Panc1 (cell line): ENCODE measurements at places on chromosomes 6 and 20. TPM values are rescaled to one million over a fixed set of nuclear protein-coding genes. Genes with fewer than 3 reads are reported as not detected.

Gene ARID1B
- total RNA-seq, result 91.7 TPM

Gene IL17A
- total RNA-seq, result not detected

Gene CCN6
- 3.0 TPM for total RNA-seq

Gene PNPLA1
- total RNA-seq, result not detected

Gene CRISP2
- total RNA-seq, result not detected

Gene TGM3
- total RNA-seq, result not detected

Gene ACTL10
- not detected for total RNA-seq

Gene SLC24A3
- total RNA-seq, result not detected

Gene DNPH1
- total RNA-seq, result 67.3 TPM

Gene PSMB9
- total RNA-seq, result 41.5 TPM

Gene MRAP2
- 2.5 TPM for total RNA-seq

Gene DPPA5
- total RNA-seq, result not detected

Gene TCF21
- not detected for total RNA-seq

Gene ARMC2
- total RNA-seq, result 9.3 TPM

Gene LAMA4
- 11.9 TPM for total RNA-seq

Gene SAPCD1
- total RNA-seq, result 6.3 TPM

Gene CLPSL1
- not detected for total RNA-seq

Gene SIRPA
- total RNA-seq, result 2.4 TPM

Gene LHFPL5
- total RNA-seq, result not detected

Gene MCUR1
- 33.1 TPM for total RNA-seq

Gene COQ3
- total RNA-seq, result 9.5 TPM

Gene SGK2
- total RNA-seq, result 0.90 TPM

Gene MOXD1
- 0.21 TPM for total RNA-seq

Gene CCM2L
- total RNA-seq, result 45.4 TPM

Gene ERVFRD-1
- not detected for total RNA-seq

Gene KCNK16
- not detected for total RNA-seq

Gene HDGFL1
- not detected for total RNA-seq

Gene TREM2
- not detected for total RNA-seq

Gene NEURL2
- total RNA-seq, result 3.0 TPM
